ENCODE measurements at places on chromosomes 5 and 9.

GRCh38 chr9:130244548-130245165 lies 20.9 kb upstream of the HMCN2 start:
- no peak for DNase-seq

DNA sequence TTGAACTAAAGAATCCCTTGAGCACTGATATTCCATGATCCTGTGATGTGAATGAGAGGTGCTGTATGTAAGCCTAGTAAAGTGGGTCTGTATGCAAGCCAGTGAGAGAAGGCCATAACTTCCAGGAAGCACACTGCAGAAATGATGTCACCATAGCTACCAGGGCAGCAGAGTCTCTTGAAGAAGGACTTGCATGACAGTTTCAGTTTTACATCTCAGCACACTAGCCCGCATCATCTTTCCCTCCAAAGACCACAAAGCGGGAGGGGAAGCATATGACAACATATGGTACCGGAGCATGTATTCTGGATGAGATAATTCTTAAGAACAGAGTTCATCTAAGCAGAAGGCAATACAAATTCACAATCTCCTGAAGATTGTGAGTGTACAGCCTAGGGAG lies 37.6 kb upstream of the MAST4 start:
- DNase-seq, result no peak

DNA sequence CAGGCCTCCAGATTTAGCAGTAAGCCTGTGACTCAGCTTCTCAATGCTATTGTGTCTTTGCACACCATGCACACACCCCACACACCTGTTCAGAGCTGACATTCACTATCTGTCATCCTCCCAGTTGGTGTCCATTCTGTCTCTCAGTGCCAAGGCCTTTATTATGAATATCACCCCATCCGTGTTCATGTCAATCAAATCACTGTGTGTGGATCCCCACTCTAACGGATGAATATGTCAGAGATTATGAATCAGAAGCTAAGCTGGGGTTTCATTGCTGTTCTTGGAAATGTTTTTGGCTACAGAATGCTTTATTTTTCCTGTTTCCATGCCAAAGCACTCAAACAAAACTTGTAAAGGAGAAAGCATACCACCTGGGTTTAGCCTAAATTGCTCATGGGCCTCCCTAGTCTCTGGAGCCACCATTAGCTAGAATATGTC lies 9.4 kb upstream of the MAMDC2 start:
- DNase-seq, result no peak

DNA sequence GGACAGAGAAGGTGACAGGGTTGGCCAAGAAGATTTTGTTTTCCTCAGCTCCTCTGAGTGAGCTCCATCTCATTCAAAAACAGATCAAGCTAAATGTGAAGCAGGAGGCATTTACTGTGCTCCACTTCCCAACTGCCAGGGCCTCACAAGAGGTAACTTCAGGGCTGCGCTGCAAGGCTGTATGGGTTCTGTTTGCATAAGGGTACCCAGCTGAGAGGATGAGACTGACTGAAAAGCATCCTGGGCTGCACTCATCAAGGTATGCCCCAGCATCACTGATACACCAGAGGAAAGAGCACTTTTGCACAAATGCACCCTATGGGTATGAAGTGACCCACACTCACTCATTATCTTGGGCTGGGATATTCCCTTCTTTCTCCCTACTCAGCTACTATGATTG lies 316.2 kb upstream of the HAPLN1 start:
- no peak for DNase-seq

GRCh38 chr5:79729679-79730078 lies 40.0 kb downstream of the CMYA5 start:
- DNase-seq, result no peak

DNA sequence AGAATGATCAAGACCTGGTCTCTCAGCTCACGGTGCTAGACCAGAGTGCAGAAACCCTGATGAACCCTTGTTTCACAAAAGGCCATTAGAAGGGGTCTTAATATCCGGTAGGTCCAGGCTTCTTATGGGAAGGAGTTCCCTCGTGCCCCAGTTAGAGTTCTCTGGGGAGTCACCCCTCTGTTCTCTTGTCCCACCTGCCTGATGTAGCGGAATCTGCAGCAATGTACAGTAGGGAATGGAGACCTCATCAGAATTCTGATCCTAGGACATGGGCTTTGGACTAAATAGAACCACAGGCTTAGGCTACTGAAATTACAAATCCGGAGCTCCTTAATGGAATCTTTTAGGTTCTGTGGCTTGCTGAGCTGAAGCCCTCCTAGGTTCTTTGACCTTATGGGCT lies 243.6 kb upstream of the IRX2 start:
- no peak for DNase-seq

DNA sequence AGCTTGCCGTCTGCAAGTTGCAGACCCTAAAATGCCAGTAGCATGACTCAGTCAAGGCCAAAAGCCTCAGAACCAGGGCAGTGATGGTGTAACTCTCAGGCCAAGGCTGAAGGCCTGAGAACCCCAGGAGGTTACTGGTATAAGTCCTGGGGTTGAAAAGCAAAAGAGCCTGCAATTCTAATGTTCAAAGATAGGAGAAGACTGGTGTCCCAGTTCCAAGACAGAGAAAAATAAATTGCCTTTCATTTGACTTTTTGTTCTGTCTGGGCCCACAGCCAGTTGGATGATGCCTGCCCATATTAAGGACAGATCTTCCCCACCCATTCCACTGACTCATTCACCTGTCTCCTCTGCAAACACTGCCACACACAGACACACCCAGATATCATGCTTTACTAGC lies 673.2 kb downstream of the CDH18 start:
- DNase-seq, result peak; percentile 54

- no peak for DNase-seq
These were observed 8.3 kb downstream of the BHMT2 start for GRCh38 chr5:79077680-79078365.

DNA sequence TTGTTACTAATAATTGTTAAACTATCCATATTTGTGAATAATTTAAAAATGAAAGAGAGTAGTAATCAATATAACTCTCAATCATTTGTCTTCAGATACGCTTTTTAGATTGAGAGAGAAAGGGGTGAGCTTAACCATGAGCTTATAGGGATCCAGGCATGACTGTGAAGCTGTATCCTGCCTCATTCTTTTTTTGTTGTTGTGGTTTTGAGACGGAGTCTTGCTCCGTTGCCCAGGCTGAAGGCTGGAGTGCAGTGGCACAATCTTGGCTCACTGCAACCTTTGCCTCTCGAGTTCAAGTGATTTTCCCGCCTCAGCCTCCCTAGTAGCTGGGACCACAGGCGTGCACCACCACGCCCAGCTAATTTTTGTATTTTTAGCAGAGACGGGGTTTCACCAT lies 44.0 kb downstream of the NIPAL4 start:
- DNase-seq, result no peak

DNA sequence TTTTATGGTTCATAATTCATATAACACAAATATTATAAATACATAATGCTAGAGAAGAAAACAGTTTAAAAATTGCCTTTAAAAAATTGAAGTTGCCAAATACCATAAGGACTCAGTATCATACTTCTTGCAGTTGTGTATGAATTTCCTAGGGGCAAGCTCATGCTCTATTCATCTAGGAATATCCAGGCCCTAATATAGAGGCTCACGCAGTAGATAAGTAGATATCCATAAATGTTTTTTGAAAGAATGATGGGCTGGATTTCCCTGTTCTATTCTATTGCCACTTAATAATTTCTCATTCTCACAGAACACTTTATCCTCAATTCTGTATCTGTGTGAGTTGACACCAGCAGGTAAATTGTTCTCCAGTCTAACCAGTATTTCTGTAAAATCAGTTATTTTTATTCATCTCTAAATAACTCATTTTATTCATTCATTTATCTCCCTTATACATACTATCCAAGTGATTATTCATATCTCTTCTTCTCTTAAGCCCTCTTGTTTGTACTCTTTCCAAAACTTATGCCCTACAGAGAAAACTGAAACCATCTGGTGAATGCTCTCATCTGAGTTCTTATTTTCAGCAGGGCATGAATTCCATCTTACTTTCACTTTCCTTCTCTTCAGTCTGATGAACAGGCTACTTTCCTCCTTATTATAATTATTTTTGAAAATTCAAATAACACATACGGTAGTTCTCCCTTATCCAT lies 97.1 kb downstream of the SLC44A1 start:
- DNase-seq, result no peak

DNA sequence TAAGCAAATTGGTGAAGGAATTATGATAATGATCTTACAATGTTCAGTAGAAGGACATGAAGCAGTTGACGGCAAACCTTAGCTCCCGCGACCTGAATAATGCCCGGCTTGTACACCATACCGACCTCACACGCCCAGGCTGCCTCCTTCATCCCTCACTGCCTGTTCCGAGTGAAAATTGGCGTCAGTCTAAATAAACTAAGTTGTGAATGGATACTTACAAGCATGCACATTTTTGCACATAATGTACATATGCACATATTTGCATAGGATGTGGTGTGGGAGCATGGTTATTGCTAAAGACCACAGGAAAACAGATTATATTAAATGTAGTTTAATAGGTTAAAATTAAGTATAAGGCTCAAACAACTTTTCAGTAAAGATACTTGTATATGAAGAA lies 14.9 kb downstream of the OR2Y1 start:
- DNase-seq, result no peak

GRCh38 chr9:26579056-26579455 lies 313.5 kb downstream of the CAAP1 start:
- DNase-seq, result no peak
